ENCODE measurements at places on chromosomes 4 and X.

DNA sequence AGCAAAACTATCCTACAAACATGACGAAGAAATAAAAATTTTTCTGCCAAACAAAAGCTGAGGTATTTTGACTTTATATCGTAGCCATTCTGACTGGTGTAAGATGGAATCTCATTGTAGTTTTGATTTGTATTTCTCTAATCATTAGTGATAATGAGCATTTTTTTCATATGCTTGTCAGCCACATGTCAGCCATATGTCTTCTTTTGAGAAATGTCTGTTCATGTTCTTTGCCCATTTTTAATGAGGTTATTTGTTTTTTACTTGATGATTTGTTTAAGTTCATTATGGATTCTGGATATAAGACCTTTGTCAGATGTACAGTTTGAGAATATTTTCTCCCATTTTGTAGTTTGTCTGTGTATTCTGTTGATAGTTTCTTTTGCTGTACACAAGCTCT, 24.5 kb downstream of the F8A2 start:
- no peak for DNase-seq

- no peak for DNase-seq
Measured at GRCh38 chr4:67674098-67674497, 26.9 kb downstream of the UBA6 start.

- DNase-seq: no peak
Measured at GRCh38 chrX:5756616-5757015, 472.1 kb downstream of the NLGN4X start.

GRCh38 chrX:32847921-32848320, 363.4 kb downstream of the DMD start:
- no peak for DNase-seq

DNA sequence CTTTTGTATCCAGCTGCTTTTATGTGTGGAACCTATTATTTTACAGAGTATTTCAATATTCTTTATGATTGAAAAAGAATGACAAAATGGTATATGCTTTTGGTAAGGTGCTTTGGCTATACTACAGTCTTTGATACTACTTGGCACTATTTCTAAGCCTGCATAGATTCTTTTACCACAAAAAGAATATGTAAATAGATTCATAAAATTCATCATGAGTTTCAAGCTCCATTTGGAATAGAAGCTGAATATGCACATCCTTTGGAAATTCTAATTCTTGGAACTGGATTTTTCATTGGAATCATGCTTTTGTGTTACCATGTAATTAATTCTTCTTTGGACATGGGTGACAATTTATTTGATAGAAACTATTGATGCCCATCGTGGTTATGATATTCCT, 60.2 kb upstream of the SYTL5 start:
- no peak for DNase-seq

DNA sequence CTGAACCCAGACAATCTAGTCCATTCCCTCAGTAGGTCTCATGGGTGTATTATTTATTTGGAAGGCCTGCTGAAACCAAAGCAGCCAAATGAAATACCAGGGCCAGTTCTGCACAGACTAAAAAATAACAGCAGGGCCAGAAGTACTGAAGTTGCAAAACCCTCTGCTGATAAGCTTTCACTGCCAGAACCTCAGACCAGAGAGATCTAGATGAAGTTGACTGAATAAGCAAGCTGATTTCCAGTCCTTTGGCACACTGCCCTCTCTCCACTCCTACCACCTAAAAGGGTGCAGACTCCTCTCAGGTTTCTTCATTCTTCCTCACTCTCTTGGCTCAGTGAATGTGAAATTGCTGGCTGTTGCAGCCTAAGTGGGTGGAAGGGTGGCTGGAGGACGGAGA, 276.7 kb upstream of the KLF3 start:
- DNase-seq: no peak

Data from activated CD4-positive, alpha-beta T cell treated with anti-CD3 and anti-CD28 coated beads for 1 hour (primary cell).